ENCODE measurements at places on chromosomes 1 and 21.

DNA sequence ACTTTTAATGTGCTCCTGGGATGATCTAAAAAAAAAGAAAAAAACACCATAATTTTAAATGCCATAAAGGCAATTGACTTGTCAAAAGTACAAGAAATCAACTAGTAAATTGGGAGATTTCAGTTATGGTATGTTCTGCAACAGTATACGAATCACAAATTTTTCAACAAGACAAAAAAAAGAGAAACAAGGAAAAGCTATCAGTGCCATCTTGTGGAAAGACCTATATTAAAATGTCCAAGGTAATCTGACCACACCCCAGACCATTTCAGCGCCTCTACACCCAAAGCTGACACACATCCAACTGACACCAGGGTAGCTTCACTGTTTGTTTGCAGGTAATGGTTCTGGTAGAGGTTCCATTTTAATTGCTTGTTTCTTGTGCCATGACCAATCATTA, 5.0 kb upstream of the DUSP23 start:
- no peak for DNase-seq

DNA sequence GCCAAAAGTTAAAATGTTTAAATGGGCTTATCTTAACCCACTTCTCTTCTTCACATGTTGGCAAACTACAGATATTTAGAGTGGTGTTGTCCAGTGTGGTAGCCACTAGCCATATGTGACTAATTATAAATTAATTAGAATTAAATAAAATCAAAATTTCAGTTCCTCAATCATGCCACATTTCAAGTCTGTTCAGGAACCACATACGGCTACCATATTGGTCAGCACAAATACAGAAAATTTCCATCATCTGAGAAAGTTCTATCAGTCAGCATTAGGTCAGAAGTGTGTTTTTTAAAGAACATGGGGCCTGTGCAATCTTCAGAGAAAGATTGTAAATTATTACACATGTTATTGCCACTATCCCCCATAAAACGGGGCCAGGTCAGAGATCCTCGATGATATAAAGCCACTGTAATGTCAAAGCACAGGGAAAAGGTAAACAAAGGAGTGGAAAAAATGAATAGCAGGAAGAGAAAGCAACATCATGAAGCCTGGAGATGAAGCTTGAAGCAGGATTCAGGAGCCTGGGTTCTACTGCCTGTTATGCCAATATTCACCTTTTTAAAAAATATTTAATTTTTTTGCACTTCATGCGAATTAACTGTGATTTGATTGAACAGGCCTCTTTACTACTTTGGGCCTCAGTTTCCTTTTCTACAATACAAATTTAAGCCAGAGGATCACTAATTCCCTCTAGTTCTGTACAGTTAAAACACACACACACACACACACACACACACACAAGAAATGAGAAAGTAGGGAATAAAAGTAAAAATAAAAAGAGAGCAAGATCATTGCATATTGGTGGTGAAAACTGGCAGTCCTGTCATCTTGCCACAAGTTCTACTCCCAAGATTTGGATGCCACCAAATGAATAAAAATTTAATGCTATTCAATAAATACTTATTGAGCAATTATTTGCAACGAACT, 2.3 kb downstream of the RSBN1 start:
- no peak for DNase-seq

GRCh38 chr21:15870819-15871218, 141.0 kb downstream of the USP25 start:
- no peak for DNase-seq

- DNase-seq, result no peak
Observed at GRCh38 chr1:207058252-207058651, 5.2 kb downstream of the PFKFB2 start.

GRCh38 chr1:181541947-181542346, 58.6 kb downstream of the CACNA1E start:
- DNase-seq, result no peak

- DNase-seq, result no peak
Observed at GRCh38 chr21:24290151-24290833, 1317.0 kb downstream of the MRPL39 start.
